ENCODE measurements at places on chromosomes 1 and 21. TPM values are rescaled to one million over a fixed set of nuclear protein-coding genes. Genes with fewer than 3 reads are reported as not detected.

DNA sequence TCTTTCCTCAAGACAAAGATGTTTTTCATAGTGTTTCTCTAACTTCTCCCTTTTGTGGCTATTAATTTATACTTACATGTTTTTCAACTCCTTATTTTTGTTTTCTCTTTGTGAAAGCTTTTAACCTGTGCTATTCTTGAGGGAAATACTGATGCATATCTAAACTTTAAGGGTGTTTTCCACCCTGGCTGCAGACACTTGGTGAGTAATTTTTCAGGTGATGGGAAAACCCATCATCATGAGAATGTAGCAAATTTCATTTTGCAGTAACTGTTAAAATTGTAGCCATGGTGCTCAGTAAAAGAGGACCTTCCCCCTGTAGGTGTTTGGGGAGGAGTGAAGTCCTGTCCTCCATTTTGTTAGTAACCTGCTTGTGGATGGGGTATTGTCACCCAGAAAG, 124.2 kb downstream of the LIPI start:
- H3K36me3 ChIP-seq = no peaks in the 10 kb centered on the region
- no peak for DNase-seq
- no peak overlapping the region for H3K27ac ChIP-seq
- no peak overlapping the region for H3K4me3 ChIP-seq
- no peaks in the 10 kb centered on the region for H3K27me3 ChIP-seq

DNA sequence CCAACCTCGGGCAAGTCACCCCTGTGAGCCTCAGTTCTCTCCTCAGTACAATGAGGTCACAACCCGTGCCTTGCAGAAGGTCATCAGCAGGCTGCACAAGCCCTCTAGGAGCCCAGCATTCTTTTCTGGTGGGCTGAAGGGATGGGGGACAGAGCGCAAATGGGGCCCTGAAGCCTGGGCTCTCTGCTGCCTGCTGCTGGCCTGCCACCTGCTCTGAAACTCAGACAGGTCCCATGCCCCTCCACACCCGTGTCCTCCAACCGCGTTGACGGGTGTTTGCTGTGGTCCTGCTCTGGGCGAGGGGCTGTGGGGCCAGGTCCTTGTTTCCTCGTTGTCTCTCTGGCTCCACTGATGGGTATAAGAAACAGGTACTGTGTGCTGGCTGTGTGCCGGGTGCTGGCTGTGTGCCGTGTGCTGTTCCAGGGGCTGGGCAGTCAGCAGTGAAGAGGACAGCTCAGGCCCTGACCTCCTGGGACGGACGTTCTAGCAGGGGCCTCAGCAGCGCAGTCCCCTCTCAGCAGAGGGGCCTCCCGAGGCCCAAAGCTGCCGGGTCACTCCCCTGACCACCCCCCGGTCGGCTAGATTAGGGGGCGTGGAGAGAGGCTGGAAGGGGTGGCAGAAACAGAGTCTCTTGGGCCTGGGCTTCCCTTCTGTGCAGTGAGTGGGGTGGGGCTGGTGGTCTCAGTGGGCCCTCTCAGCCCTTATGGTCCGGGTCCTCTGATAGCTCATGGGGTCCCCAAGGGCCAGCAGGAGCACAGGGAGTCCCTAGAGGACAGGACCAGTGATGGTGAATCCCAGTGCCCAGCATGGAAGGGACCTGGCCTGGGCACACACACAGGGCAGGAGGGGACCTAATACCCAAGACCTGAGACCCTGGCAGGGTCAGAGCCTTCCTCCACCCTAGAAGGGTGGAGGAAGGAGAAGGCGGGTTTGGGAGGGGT, 42.1 kb downstream of the DMRTB1 start:
- H3K36me3 ChIP-seq = no peaks in the 10 kb centered on the region
- no peaks in the 10 kb centered on the region for H3K4me1 ChIP-seq
- H3K4me3 ChIP-seq = no peak overlapping the region
- no peak overlapping the region for H3K27ac ChIP-seq
- H3K27me3 ChIP-seq = no peaks in the 10 kb centered on the region

DNA sequence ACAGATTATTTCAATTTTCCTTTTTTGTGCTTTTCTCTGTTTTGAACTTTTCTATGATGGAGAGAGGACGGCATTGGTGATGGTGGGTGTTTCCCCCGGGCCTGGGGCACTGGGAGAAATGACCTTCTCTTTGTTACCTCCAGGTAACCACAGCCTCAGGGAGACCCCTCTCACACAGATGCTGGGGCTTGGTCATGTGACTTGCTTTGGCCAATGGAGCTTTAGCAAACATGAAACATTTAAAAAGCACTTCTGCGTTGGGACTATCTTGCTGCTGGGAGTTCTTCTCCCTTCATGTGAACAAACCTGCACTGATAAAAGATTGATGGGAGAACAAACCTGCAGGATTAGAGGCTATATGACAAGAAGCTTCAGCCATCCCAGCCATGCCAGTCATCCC, 122.9 kb downstream of the NGF start:
- H3K4me3 ChIP-seq = no peak overlapping the region
- H3K4me1 ChIP-seq = peaks cover 57% of the 10 kb centered on the region
- no peak for DNase-seq
- peak overlapping the region; percentile 21 for H3K27ac ChIP-seq
- H3K27me3 ChIP-seq = no peaks in the 10 kb centered on the region
- no peaks in the 10 kb centered on the region for H3K36me3 ChIP-seq

DNA sequence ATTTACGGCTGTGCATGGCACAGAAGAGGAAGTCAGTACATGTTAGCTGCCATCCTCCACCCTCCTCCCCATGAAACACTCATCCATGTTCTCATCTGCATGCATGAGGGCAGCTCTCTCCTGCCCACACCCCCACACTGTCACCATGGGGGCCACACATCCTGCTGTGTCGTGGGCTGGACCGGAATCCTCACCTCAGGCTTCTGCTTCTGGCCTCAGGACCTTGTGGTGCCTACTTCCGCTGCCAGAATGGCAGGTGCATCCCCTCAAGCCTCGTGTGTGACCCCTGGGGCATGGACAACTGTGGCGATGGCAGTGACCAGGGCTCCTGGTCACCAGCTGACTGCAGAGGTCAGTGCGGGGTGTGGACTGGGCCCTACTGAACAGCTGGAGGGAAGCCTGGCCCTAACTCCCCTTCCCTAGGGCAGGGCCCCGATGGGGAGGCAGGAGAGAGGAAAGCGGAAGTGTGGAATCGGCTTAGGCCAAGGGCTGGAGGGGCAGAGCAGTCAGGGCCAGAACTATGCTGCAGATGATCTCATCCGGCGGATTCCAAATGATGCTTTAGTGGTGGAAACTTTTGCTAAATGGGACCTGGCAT, 3.8 kb downstream of the LDLRAD2 start:
- H3K27me3 ChIP-seq = no peaks in the 10 kb centered on the region
- H3K36me3 ChIP-seq = no peaks in the 10 kb centered on the region
- H3K4me3 ChIP-seq = no peak overlapping the region

DNA sequence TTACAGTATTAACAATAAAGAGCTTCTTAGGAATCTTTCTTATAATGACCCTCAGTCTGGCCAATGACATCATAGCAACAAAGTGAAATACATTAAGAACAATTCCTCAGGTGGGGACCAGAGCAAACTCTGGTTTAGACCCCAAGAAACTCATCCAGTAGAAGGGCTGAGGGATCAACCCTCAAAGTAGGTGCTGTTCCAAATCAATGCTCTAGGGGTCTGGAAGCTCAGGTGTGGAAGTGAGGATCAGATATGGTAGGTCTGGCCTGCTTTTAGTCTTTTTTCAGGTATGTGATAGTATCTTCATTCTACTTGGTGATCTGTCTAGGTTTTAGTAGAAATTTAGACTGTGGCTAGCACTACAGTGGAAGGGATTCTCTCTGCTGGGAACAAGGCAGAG, 291.7 kb downstream of the PDE4B start:
- peaks cover 47% of the 10 kb centered on the region for H3K27me3 ChIP-seq
- H3K4me1 ChIP-seq = no peaks in the 10 kb centered on the region
- H3K27ac ChIP-seq = no peak overlapping the region

GRCh38 chr21:33021667-33022066, 4.1 kb upstream of the OLIG2 start:
- H3K27me3 ChIP-seq = peaks cover 71% of the 10 kb centered on the region
- no peak for DNase-seq
- no peak overlapping the region for H3K4me3 ChIP-seq
- H3K27ac ChIP-seq = no peak overlapping the region

DNA sequence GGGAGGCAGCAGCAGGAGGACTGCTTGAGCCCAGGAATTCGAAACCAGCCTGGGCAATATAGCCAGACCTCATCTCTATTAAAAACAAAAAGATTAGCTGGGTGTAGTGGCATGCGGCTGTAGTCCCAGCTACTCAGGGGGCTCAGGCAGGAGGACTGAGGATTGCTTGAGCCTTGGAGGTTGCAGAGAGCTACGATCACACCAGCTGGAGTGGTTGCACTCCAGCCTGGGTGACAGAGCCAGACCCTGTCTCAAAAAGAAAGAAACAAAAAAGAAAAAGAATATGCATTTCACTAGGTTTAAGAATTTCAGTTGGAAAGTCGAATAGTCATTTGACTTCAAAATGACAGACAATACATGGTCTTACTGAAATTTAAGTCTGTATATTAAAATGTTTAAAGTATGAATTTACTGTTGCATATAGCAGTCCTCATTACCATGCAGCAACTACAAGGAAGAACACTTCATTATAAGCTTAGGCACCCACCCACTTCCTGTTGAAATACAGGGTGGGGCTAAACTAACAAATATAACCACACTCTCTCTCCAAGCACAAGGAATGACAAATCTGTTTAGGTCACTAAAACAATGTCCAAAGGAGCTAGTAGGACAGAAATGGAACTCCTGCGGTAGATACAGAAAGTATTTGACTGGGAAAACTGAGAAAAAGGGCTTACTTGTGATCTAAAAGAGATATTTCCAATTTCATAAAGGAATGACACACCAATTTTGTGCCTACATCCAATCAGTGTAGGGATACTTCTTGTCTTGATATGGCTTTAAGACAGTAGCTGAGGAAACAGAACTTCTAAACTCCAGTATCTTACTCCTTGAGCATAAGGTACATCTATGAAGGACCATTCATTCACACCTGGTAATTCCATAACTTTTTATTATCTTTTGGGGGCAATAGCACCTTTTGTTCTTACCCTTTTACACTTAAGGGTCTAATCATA, 44.1 kb downstream of the GPR3 start:
- H3K27ac ChIP-seq = peak overlapping the region; percentile 52
- H3K4me1 ChIP-seq = peaks cover 33% of the 10 kb centered on the region
- H3K4me3 ChIP-seq = peak overlapping the region; percentile 4
- H3K36me3 ChIP-seq = peaks cover 11% of the 10 kb centered on the region
- H3K27me3 ChIP-seq = no peaks in the 10 kb centered on the region

GRCh38 chr21:32545948-32546441, 39.3 kb downstream of the TCP10L start:
- no peak overlapping the region for H3K4me3 ChIP-seq
- H3K4me1 ChIP-seq = peaks cover 12% of the 10 kb centered on the region
- no peaks in the 10 kb centered on the region for H3K36me3 ChIP-seq
- peak overlapping the region; percentile 50 for H3K27ac ChIP-seq
- H3K27me3 ChIP-seq = no peaks in the 10 kb centered on the region

DNA sequence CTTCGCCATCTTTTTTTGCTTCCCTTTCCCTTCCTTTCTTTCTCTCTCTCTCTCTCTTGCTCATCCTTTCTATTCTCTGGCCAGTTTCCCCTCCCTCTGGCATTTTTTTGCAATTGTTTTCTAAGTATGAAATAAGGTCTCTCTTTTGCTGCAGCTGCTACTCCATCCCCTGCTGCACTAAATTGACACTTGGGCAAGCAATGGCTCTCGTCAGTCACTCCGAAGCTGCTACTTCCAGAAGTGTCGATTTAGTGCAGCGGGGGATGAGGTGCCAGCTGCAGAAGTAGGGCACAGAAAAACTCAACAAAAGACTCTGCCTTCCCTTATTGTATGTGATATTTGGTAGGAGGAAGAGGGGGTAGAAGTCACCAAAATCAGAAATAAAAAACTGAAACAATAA, 642.3 kb downstream of the RWDD3 start:
- H3K27ac ChIP-seq = no peak overlapping the region
- no peaks in the 10 kb centered on the region for H3K36me3 ChIP-seq
- peaks cover 5% of the 10 kb centered on the region for H3K27me3 ChIP-seq
- H3K4me3 ChIP-seq = no peak overlapping the region

DNA sequence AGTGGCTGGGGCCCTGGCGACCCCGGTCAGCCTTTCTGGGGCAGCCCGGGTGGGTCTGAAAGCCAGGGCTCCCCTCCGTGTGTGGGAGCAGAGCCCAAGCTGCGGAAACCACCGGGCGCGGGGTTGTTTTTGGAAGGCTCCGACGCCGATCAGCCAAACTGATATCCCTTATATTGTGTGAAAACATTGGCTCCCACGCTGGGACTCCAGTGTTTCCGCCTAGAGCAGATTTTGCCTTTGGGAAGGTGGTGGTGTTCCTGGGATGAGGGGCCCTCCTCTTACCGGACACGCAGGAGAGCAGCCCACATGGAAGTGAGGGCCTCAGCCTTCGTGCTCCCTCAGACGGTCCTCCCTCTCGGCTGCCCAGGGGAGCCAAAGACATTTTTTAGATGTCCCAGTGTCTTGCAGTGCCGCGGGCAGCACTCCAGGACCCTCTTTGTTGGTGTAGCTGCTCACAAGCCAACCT, 54.3 kb downstream of the NGF start:
- no peaks in the 10 kb centered on the region for H3K4me1 ChIP-seq
- H3K4me3 ChIP-seq = no peak overlapping the region
- no peaks in the 10 kb centered on the region for H3K36me3 ChIP-seq
- no peak overlapping the region for H3K27ac ChIP-seq
- no peak for DNase-seq

Gene ZBTB40
- total RNA-seq = 21.6 TPM

DNA sequence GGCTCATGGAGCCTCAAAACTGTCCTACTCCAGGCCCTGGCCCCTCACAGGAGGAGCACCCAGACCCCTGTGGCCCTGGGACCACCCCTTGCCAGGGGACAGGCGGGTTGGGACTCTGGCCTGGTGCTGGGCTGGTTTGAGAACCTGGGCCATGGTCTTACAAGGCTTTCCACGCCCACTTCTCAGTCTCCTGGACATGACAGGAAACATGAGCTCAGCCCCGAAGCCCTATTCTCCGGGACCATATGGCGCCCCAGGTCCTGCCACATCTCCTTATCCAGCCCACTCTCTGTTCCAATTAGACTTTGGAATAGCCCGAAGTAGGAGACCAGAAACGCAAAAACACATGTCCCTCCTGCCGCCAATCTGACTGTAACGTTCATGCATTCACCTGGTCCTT, 47.9 kb downstream of the KCNAB2 start:
- H3K27me3 ChIP-seq = no peaks in the 10 kb centered on the region
- no peaks in the 10 kb centered on the region for H3K36me3 ChIP-seq
- no peak for DNase-seq
- H3K4me3 ChIP-seq = no peak overlapping the region

GRCh38 chr1:31072304-31072746, 6.8 kb upstream of the PUM1 start:
- no peak overlapping the region for H3K4me3 ChIP-seq
- no peaks in the 10 kb centered on the region for H3K4me1 ChIP-seq
- DNase-seq = no peak
- H3K27me3 ChIP-seq = no peaks in the 10 kb centered on the region

GRCh38 chr1:244730153-244730933, 77.4 kb downstream of the DESI2 start:
- H3K4me1 ChIP-seq = peaks cover 10% of the 10 kb centered on the region
- H3K27me3 ChIP-seq = no peaks in the 10 kb centered on the region
- H3K4me3 ChIP-seq = peak overlapping the region; percentile 60

Gene C1QTNF12
- 2.8 TPM for total RNA-seq

Measured in PC-3 (cell line).